ENCODE measurements at places on chromosomes 6 and 20.

GRCh38 chr20:41696428-41696827 is 78.3 kb upstream of the CHD6 start:
- DNase-seq: no peak

- DNase-seq: no peak
Observed at GRCh38 chr20:55229451-55229850, 754.1 kb downstream of the DOK5 start.

- DNase-seq: no peak
Observed at GRCh38 chr20:53227523-53227922, 255.4 kb downstream of the TSHZ2 start.

DNA sequence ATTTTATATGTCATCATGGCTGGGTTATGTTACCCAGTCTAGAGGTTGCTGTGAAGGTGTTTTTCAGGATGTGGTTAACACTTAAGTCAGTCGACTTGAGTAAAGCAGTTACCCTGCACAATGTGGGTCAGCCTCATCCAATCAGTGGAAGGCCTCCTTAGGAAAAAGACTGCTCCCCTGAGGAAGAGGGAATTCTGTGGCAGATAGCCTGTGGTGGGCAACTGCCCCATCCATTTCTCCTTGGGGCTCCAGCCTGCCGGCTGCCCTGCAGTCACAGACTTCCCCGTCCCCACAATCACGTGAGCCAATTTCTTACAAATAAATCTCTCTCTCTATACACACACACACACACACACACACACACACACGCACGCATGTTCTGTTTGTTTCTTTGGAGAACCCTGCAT is 34.5 kb upstream of the MPC1 start:
- no peak for DNase-seq

- no peak for DNase-seq
Observed at GRCh38 chr6:56637640-56638039, 5.0 kb downstream of the DST start.

DNA sequence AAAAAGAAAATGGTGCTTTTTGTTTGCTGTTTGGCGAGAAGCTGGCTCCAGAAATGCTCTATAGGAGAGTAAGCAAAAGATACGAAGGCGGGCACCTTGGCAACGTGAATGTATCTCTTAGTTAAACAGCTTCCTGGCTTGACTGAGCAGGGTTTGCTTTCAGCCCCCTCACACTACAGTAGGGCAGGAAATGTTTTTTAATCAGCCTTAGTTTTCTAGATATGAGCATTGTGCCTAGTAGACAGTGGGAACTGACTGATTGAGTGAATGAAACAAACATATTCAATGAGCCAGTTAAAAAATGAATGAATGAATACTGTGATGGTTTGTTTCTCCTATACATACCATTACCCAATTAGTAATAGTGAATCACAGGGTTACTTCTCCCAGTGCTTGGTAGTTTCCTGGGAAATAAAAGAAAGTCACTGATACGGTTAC is 19.9 kb downstream of the CAP2 start:
- no peak for DNase-seq

GRCh38 chr6:44169154-44169553 is 10.5 kb downstream of the CAPN11 start:
- no peak for DNase-seq

DNA sequence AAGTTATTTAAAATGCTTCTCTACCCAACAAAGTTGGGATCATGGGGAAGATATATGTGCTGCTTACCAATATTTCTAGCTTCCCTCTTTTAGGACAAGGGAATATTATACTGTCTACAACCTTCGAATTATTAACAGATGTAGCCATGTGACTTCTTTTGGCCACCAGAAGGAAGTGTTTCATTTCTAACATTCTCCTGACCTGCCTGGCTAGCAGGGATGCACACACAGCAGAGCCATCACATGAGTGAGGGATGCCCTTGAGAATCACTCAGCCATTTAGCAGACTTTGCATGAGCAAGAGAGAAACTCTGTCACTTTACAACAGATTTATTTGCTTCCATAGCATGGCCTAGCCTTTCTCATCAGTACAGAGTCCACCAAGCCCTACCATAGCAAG is 230.7 kb upstream of the MARCKS start:
- DNase-seq: no peak

- DNase-seq: no peak
Observed at GRCh38 chr6:39114388-39114703, 640 bp downstream of the SAYSD1 start.

DNA sequence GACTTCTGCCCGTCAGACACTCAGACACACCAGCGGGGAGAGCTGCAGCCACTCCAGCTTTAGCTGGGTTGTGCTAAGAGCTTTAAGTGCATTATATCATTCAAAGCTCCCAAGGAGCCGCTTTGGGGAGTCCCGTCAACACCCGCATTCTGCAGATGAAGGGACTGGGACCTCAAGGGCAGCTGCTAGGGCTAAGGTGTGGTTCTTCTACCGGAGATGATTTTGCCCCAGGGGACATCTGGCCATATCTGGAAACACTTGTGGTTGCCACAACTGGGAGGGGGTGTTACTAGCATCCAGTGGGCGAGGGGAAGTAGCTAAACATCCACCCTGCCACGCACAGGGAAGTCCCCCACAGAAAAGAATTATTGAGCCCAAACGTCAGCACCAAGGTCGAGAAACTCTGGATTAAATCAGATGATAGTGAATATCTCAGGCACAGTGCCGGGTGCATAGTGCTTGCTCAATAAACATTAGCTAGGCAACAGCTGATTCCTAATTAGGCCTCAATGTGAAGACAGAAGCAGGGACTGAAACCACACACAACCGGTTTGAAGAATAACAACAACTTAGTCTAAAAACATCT is 29.6 kb downstream of the PMEPA1 start:
- DNase-seq: no peak

Data from dorsolateral prefrontal cortex (tissue), 122 donors.